ENCODE measurements at places on chromosomes 2 and 18.
A peak's percentile ranks its signal among the peaks of the same experiment; 100 is the strongest.

DNA sequence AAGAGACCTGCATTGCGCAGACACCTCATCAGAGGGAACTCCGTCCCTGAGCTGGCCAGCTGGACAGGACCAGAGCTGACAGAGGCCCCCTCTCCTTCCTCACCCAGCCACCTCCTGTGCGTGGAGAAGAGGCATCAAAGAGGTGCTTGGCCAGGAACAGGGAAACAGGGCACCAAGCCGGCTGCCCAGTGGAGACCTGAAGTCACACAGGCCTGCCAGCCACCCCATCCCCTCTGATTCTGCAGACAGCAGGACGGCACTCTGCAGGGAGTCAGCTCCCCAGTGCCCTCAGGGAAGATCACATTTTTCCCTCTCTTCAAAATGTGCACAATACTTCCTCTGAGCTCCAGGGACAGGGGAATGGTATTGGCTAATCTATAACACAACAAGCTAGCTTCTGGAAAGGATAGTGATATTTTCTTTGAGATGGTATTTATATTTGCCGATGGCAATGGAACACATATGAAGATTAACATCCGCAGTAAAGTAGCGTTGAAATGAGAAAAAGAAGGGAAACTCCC lies 30.5 kb downstream of the SLC1A4 start:
- DNase-seq, result no peak

- no peak for DNase-seq
Observed at GRCh38 chr2:28413152-28413898, 20.7 kb downstream of the FOSL2 start.

GRCh38 chr2:185738679-185739472 lies at the start of gene FSIP2:
FSIP2 (plus strand) TSS chr2:185738804; CDS start chr2:185738895, 91 bp downstream.
- peak; percentile 88 for DNase-seq

DNA sequence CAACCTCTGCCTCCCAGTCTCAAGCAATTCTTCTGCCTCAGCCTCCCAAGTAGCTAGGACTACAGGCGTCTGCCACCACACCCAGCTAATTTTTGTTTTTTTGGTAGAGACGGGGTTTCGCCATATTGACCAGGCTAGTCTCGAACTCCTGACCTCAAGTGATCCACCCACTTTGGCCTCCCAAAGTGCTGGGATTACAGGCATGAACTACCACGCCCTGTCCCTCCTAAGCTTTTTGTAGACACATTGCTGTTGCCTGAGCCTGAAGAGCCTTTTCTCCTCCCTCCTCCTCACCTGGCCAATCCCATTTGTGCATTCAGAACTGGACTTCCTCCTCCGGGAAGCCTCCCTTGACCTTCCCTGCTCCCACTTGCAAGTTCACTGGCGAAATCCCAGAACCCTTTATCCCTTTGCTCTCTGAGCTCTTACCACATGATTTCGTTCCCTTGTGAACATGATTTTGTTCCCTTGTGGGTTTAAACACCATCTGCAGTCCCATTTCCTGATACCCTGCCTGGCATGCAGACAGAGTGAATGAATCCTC lies 2.6 kb downstream of the C2orf72 start:
- no peak for DNase-seq

GRCh38 chr2:79453918-79454317 lies 58.9 kb upstream of the CTNNA2 start:
- no peak for DNase-seq

DNA sequence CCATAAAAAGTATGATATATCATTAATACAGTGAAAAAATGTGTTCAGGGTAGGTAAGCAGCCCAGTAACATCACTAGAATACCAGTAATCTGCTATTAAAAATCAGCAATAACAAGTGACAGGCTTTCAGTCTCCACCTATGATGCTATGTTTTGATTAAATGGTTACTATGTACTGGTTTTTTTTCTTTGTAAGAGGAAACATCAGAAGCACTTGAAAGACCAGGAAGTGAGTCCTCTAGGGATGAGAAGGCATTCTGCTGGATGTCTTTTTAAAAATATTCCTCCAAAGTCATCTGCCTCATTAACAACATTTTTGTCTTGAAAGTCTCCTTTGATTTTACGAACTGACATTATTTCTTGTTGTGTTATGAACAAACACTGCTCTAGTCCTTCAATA lies 136.0 kb upstream of the FAM98A start:
- no peak for DNase-seq

- DNase-seq, result no peak
Observed at GRCh38 chr2:150469706-150470274, 17.7 kb downstream of the RND3 start.

- no peak for DNase-seq
Observed at GRCh38 chr2:12428786-12429185, 287.9 kb upstream of the TRIB2 start.

DNA sequence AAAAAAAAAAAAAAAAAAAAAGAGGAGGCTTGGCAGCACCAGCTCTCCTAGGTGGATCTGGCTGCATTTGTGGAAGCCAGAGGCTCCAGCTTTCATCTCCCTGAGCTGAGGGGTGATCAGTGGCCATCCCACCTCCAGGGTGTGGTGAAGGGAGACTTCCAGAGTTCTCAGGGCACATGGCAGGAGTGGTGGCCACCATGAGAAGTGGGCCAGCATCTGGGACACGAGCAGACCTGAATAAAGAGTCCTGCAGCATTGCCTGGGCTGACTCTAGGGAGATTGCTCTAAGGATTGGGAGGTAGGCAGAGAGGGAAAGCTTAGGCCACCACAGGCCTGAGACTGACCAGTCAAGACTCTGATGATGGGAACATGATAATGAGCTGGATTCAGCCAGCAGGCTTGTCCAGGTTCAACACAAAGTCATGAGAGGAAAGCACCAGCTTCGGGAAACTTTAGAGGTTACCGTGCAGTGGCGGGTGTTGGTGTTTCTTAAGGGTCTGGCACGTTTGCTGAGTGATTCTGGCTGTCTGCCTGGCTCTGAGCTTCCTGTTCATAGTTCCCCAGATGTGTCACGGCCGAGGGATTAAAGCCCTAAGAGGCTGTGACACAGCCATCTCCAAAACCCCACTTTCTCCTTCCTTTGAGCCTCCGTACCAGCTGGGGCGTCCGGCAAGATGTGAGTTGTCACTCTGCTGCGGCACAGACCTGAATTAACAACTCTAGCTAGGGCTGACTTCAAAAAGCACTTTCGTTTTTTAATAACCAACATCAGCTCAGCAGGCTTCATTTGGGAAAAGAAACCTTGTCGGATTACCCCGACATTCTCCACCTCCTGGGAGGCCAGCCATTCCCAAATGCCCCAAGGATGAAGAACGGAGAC lies 38.3 kb upstream of the IL1R1 start:
- no peak for DNase-seq

GRCh38 chr2:20976527-20976926 lies 67.3 kb downstream of the APOB start:
- DNase-seq, result no peak

- no peak for DNase-seq
Observed at GRCh38 chr18:6793986-6794385, 64.5 kb downstream of the ARHGAP28 start.

DNA sequence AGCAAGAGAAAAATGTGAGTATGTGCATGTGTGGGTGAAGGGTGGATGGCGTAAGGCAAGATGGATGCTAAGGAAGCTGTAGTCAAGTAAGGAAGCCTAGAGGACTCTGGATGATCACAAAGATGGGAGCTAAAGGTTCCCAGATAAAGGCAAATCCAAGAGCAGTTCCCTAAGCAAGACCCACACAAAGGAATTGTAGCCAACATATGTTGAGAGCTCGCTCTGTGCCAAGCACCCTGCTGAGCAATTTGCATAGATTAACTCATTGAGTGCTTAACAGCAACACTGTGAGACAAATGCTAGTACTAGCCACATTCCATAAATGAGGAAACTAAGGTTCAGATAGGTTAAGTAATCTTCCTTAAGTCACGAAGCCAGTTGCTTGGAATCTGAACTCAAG lies 132.6 kb downstream of the C1D start:
- no peak for DNase-seq

DNA sequence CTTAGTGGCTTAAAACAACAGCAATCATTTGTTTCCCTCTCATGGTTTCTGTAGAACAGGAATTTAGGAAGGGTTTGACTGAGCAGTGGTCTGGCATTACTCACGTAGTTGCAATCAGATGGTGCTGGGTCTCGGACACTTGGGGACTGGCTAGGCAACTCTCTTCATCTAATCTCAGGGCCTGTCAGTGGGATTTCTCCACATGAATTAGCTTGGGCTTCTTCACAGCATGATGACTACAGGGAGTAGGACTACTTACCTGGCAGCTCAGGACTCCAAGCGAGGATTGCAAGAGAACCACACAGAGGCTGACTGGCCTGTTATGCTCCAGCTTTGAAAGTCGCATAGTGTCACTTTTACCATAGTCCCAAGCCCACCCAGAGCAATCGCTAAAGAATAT lies 125.1 kb downstream of the TTC27 start:
- DNase-seq, result no peak

GRCh38 chr2:142175813-142176338 lies 45.1 kb upstream of the LRP1B start:
- DNase-seq, result no peak

- no peak for DNase-seq
Observed at GRCh38 chr2:190846746-190847145, 33.9 kb upstream of the GLS start.

GRCh38 chr18:9612977-9613376 lies 1.4 kb downstream of the PPP4R1 start:
- no peak for DNase-seq

- DNase-seq, result no peak
Observed at GRCh38 chr2:157810037-157810436, 66.1 kb downstream of the ACVR1 start.

GRCh38 chr18:58785870-58786269 lies 78.8 kb upstream of the ZNF532 start:
- no peak for DNase-seq

DNA sequence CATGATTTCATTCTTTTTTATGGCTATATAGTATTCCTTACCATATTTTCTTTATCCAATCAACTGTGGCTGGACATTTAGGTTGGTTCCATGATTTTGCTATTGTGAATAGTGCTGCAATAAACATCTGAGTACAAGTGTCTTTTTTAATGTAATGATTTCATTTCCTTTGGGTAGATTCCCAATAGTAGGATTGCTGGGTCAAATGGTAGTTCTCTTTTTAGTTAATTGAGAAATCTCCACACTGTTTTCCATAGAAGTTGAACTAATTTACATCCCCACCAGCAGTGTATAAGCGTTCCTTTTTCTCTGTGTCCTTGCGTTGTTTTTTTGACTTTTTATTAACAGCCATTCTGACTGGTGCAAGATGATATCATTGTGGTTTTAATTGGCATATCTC lies 59.1 kb upstream of the IL1RL1 start:
- DNase-seq, result no peak

Measured in neural crest cell (in vitro differentiated cells).